GDM1 (cell line): ENCODE measurements at places on chromosomes 6 and 20.

GRCh38 chr6:119348748-119349360 is 707 bp downstream of the MAN1A1 start:
- DNase-seq, result no peak

DNA sequence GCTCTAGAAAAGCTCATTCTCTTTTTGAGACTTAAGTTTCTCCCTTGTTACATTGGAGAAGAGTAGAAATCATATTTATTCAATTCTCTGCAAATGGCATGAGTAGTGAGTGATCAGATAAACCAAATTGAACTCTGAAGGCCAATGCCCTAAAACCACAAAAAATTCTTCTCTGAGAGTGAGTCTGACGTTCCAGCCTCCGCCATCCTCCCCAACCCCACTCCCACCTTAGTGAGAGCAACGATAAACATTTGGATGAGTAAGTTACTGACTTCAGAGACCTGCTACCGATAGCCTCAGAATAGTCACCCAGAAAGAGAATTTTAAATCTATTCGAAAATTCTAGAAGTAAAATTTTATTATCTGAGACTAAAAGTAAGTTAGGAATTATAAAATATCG is 94.6 kb downstream of the TFAP2A start:
- no peak for DNase-seq

DNA sequence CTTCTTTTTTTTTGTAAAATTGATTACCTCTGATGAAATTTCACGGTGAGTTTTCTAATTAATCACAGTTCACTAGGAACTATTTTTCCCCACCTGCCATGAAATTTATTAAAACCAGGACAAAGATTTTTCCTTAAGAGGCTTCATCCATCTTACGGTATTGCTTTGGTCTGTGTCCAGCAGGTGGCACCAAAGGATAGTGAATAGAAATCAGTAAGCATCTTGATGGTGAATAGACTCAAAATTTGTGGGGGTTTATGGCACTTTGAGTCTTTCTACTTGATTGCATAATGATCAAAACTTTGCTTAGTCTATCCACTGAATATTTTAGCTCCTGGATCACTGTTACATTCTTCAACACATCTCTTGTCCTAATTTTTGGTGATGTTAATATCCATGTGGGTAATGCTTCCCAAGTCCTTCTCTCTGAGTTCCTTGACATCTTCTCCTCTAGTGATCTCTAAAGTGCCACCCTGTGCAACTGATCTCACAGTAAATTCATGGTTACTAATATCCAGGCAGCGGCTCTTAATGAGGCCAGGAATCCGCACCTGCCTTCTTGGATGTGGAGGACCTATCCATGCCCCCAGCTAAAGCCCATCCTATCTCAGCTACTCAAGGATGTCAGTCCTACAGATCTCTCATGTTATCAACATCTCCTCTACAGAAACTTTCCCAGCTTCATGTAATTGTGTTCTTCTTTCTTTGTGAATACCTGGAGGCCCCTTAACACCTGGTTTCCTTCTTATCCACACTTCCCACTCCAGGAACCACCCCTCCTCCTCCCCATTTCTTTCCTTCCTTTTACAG is 54.5 kb downstream of the STMND1 start:
- peak; percentile 3 for DNase-seq

GRCh38 chr6:161951126-161951525 is 677.3 kb upstream of the AGPAT4 start:
- DNase-seq, result no peak

DNA sequence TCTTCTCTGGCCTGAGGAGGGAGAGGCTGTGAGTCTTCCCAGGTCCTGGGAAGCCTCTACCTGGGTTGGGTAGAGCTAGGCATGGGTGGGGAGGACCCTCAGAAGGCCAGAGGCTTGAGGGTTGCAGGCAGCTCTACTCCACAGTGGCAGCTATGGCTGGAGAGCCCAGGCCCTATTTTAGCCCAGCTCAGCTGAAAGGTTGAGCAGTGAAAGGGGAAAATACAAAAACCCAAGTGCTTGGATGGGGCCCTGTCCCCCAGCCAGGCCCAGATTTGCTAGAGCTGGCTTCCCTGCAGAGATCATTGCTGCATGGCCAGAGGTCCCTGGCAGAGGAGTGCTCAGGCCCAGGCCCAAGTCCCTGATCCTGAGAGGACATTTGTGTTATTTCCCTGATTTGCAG is 45.7 kb downstream of the SUN5 start:
- no peak for DNase-seq

DNA sequence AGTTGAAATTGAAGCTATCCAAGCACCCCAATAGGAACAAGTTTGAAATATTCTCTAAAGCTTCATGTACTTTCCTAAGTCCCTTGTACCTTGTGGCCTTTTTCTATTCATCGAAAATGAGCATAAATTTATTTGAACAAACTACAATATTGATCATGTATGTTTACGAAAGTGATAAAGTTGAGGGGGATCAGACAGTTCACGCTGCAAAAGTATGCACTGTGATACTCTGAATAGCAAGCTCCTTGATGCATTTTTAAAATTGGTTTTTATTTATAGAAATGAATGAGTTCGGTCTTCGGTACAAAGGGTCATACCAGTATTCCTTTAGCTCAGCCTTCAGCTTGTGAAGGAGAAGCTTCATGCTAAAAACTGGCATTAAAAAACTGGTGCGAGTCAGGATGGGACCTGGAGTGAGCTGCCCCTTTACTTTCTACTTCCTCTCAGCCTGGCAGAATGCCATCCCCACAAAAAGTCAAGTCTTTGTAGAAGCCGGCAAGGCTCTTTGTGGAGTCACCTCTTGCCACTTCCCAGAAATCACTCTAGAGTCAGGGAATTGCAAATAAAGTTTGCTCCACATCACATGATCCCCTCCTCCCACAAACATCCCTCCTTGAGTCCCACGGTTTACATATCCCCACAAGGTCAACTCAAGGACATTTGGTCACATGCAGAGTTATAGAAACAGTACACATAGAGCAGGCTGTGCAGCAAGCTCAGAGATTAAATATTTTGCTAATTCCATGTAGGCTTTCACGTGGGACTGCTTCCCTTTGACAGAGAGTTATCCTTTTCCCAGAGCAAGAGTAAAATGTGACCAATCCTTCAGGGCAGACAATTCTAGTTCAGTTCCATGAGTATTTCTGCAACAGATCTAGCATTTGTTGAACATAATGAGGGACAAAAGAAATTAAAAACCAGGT is 34.6 kb upstream of the ADGRF1 start:
- DNase-seq, result no peak

- DNase-seq, result no peak
Observed at GRCh38 chr20:50449738-50450492, 60.3 kb upstream of the PTPN1 start.

GRCh38 chr6:87766211-87766610 is 64.2 kb upstream of the AKIRIN2 start:
- DNase-seq, result no peak

GRCh38 chr20:35700625-35701148 is 1.5 kb downstream of the ROMO1 start:
- DNase-seq, result no peak
